Stimulated activated CD8-positive, alpha-beta memory T cell treated with anti-CD3 and anti-CD28 coated beads, Interleukin-15, amount 100 ng/mL, for 48 hours (primary cell): ENCODE measurements at places on chromosomes 11 and 22.
A peak's percentile ranks its signal among the peaks of the same experiment; 100 is the strongest.

GRCh38 chr11:131073167-131073566 is 156.9 kb upstream of the SNX19 start:
- no peak for DNase-seq

DNA sequence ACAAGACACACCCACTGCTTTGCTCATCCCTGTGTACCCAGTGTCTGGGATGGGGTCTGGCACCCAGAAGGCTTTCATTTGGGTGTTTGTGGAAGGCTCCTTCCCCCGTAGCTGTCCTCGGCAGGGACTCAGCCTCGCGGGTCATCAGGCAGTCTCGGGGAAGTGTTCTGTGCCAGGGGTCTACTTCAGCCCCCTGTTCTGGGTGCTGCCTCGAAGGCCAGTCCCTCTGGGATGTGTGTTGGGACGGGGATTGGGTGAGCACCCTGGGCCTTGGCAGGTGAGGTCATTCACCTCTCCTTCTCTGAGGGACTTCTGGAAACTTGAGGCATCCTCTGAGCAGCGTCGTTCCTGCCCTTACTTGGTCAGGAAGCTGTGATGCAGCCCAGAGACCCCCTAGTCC is 65.5 kb downstream of the RPUSD4 start:
- DNase-seq = no peak

GRCh38 chr11:116997071-116997470 is 101.2 kb downstream of the SIK3 start:
- DNase-seq = no peak

DNA sequence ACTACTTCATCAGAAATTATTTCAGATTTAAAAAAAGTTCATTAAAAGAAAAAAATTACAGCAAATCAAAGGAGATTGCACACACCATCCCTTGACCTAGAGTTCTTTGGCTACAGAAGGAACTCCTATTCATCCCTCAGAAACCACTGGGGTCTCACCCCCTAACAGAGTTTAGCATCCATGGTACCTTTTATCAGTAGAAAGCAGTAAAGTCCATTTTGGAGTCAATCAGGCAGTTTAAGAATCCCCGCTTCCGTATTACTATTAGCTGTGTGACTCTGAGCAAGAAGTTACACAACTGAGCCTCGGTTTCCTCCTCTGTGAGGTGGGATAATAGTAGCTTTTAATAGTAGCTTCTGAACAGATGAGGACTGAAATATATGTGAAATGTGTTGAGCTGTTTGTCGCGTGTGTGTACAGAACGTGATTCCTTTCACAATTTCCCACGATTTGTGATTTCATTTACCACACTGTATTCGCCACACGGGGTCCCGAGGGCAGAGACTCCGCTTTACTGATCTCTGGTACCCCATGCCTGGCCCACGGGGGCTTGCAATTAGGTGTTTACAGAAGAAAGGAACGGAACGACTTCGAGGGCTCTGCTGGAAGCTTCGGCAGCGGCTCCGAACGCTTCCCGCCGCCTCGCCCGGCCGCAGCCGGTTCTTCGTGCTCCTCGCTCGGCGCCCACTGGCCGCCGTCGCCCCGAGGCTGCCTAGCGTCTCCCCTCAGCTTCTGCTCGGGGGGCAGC is 72.5 kb upstream of the ZBED5 start:
- no peak for DNase-seq

DNA sequence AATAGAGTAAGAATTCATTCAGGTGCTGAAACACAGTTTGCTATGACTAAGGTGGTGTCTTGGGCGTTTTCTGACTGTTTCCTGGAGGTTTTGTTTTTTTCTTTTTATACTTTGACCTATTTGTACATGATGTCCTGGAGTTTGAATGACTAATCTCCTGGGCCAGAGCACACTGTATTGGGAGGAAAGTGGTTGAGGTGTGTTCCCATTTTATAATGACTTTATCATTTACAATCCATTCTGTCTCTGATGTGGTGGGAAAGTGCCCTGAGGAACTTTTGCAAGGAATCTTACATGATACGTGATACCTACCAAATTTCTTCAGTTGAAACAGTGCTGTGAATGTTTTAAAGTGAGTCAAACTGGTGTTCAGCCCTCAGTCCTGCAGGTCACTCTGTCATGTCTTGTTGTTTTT is 80.8 kb downstream of the TNRC6B start:
- DNase-seq = no peak

GRCh38 chr11:35082321-35083180 is 56.4 kb upstream of the CD44 start:
- DNase-seq = peak; percentile 80

DNA sequence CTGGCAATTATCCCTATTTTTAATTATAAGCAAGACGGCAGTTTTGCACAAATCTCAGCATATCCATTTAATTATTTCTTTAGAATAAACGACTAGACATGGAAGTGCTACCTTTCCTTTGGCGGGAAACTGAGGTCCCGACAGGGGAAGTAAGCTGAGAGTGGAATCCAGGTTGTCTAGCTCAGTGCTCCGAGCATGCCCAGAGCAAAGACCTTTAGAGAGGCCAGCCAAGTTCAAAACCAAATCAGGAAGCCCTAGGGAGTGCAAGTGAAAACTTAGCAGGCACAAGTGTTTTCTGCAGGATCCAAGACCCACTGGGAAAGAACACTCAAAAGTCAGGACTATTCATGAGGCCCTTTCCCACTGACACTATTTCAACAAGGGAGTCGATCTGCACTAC is 22.7 kb upstream of the SCN2B start:
- DNase-seq = no peak

DNA sequence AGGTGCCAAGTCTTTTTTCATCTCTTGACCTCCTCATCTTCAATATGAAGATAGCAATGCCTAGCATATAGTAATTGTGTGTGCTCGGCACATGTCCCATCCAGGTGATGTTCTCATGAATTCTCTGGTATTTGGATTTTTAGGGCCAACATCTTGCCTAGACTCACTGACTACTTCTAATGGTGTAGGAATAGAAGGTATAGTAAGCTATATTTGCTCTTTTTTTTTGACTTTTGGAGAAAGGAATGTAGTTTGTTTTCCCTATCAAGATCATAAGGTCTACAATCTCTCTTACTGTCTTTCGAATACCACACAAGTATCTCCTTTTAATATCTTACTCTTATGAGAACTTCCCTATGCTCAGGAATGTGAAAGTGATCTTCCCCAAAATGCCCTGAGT is 3.2 kb downstream of the HBD start:
- DNase-seq = no peak

- DNase-seq = no peak
These were observed 4.7 kb downstream of the C11orf21 start for GRCh38 chr11:2296913-2297622.

- DNase-seq = no peak
These were observed 94.5 kb upstream of the TOP3B start for GRCh38 chr22:22076932-22077703.

GRCh38 chr11:45622861-45623260 is 42.6 kb downstream of the CHST1 start:
- DNase-seq = no peak

- no peak for DNase-seq
These were observed 107.3 kb downstream of the XKR3 start for GRCh38 chr22:16717699-16718558.

DNA sequence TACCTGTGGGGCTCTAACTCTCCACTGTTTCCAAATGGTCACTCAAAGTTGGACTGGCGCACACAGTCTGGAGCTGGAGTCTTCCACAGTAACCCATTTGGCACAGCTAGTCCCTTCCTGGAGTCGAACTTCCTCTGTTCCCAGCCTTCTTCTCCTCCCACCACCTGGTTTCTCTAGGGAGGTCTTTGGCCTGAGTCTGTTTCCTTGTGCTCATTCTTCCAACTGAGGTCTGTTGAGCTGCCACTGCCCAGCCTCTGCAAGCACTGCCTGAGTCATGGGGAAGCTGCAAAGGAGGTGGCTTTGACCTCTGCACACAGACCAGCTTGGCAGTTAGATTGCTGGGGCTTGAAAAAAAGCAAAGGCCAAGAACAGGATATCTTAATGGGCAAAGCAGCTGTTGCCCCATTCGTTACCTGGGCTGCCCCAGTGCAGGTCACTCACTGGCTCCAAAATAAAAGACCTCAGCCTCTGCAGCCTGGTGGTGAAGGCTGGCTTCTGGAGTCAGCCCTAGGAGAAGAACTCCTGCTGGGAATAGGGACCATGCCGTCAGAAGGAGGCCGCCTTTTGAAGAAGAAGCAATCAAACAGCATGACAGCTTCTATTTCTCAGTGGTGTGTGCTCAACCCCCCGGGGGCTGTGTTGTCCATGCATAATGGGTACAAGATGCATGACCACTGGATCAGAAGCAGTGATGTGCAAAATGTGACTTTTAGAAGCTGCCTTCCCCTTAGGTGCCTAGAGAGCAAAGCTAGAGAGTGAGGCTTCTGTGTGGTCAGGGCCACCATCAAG is 3.0 kb downstream of the ADAMTS15 start:
- DNase-seq = no peak
